ENCODE measurements at places on chromosomes 4 and X.

DNA sequence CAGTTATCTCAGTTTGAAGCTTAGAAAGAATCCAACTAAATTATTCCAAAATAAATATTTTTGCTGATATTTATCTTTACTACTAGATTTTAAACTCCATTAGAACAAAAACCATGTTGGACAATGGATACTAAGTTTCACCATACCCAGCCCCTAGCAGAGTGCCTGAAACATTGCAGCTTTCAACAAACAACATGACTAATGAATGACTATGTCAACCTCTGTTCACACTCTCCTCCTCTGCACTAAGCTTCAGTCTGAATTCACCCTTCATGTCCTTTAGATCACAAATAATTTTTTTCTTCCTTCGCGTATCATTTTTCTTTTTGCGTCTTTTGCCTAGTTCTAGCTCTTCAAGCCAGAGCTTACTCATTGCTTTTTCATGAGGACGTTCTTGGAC is 315.2 kb downstream of the PCDH10 start:
- no peaks in the 10 kb centered on the region for H3K27me3 ChIP-seq
- no peaks in the 10 kb centered on the region for H3K36me3 ChIP-seq
- H3K27ac ChIP-seq = no peak overlapping the region
- no peak for DNase-seq
- H3K4me1 ChIP-seq = no peaks in the 10 kb centered on the region

- no peak overlapping the region for H3K4me3 ChIP-seq
- peaks cover 9% of the 10 kb centered on the region for H3K4me1 ChIP-seq
- peak overlapping the region; percentile 80 for H3K27ac ChIP-seq
- DNase-seq = no peak
Measured at GRCh38 chr4:87506974-87507701, 22.0 kb downstream of the SPARCL1 start.

GRCh38 chr4:172927096-172927814 is 241.4 kb upstream of the GALNT7 start:
- no peaks in the 10 kb centered on the region for H3K4me1 ChIP-seq
- DNase-seq = no peak
- no peaks in the 10 kb centered on the region for H3K27me3 ChIP-seq

- H3K27ac ChIP-seq = no peak overlapping the region
- H3K4me3 ChIP-seq = no peak overlapping the region
- peak; percentile 49 for DNase-seq
- no peaks in the 10 kb centered on the region for H3K27me3 ChIP-seq
- no peaks in the 10 kb centered on the region for H3K36me3 ChIP-seq
Measured at GRCh38 chr4:111400741-111401140, 744.5 kb upstream of the FAM241A start.

- H3K4me3 ChIP-seq = no peak overlapping the region
- H3K27ac ChIP-seq = no peak overlapping the region
- peaks cover 44% of the 10 kb centered on the region for H3K36me3 ChIP-seq
- DNase-seq = no peak
- no peaks in the 10 kb centered on the region for H3K4me1 ChIP-seq
- no peaks in the 10 kb centered on the region for H3K27me3 ChIP-seq
Measured at GRCh38 chrX:48606091-48606490, 8.8 kb downstream of the WDR13 start.

GRCh38 chrX:39574178-39574577 is 523.6 kb downstream of the BCOR start:
- no peak overlapping the region for H3K27ac ChIP-seq
- H3K36me3 ChIP-seq = no peaks in the 10 kb centered on the region
- H3K4me1 ChIP-seq = no peaks in the 10 kb centered on the region
- no peak for DNase-seq
- H3K4me3 ChIP-seq = no peak overlapping the region
- H3K27me3 ChIP-seq = no peaks in the 10 kb centered on the region

DNA sequence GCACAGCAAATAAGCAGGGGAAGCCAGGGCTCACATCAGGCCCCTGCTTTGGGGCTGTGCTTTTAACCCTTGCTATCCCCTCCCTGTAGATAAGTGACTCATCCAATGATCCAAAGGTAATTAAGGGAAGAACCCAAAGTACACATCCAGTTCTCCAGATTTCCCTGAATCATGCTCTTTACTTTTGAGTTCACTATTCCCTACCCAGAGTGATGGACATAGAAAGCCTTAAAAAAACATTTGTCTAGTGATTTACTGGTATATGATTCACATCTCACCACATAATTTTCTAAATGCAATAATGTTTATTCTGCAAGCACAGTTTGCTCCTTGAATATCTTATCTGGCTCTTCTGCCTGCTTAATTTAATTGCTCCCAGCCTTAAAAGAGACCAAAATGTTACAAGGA is 136.2 kb downstream of the PPP3CA start:
- H3K36me3 ChIP-seq = no peaks in the 10 kb centered on the region
- peaks cover 9% of the 10 kb centered on the region for H3K4me1 ChIP-seq
- no peak overlapping the region for H3K27ac ChIP-seq
- no peak overlapping the region for H3K4me3 ChIP-seq

- H3K36me3 ChIP-seq = no peaks in the 10 kb centered on the region
- H3K27ac ChIP-seq = no peak overlapping the region
- H3K27me3 ChIP-seq = no peaks in the 10 kb centered on the region
- H3K4me1 ChIP-seq = peaks cover 6% of the 10 kb centered on the region
- H3K4me3 ChIP-seq = no peak overlapping the region
Measured at GRCh38 chr4:2393353-2394270, 24.8 kb downstream of the ZFYVE28 start.

DNA sequence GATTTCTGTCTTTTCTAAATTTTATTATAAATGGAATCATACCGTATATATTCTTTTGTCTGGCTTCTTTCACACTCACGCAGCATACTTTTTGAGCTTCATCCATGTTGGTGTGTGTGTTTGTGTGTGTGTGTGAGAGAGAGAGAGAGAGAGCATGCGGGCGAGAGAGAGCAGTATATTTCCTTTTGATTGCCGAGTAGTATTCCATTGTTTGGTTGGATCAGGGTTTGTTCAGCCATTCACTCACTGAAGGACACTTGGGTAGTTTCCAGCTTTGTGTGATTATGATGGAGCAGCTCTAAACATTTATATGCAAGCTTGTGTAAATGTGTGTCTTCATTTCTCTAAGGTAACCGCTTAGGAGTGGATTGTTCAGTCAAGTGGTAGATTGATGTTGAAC is 3.1 kb upstream of the L1CAM start:
- peaks cover 40% of the 10 kb centered on the region for H3K27me3 ChIP-seq
- no peaks in the 10 kb centered on the region for H3K36me3 ChIP-seq
- H3K4me3 ChIP-seq = no peak overlapping the region
- no peak overlapping the region for H3K27ac ChIP-seq

GRCh38 chr4:140304346-140304745 is 69.1 kb upstream of the SCOC start:
- no peaks in the 10 kb centered on the region for H3K4me1 ChIP-seq
- H3K36me3 ChIP-seq = no peaks in the 10 kb centered on the region
- DNase-seq = no peak
- no peak overlapping the region for H3K27ac ChIP-seq
- H3K27me3 ChIP-seq = no peaks in the 10 kb centered on the region

- no peak overlapping the region for H3K27ac ChIP-seq
- no peak overlapping the region for H3K4me3 ChIP-seq
- H3K27me3 ChIP-seq = no peaks in the 10 kb centered on the region
- no peak for DNase-seq
- H3K36me3 ChIP-seq = no peaks in the 10 kb centered on the region
- H3K4me1 ChIP-seq = no peaks in the 10 kb centered on the region
Measured at GRCh38 chrX:2395261-2395992, 105.3 kb downstream of the DHRSX start.

DNA sequence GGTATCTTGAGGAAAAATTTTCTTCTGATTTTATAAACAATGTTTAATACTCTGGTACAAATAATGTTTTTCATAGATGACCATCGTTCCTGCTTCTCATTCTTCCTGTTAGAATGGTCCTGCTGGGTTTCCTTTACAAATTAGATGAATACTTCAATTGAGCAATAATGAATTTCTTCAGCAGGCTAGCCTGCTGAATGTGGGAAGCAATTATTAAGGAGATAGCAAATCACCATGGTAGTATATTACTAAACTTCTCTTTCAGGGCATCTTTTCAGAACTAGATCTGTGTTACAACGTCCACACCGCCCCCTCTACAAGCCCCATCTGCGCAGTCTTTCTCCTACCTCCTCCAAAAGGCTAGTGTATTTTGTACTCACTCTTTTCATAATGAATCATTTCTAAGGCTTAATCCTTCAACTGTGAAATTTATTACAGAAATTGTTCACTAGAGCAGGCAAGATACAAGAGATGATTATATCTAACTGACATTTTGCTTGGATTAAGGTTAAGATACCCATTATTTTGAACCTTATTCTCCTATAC is 38.4 kb downstream of the GPRIN3 start:
- no peaks in the 10 kb centered on the region for H3K27me3 ChIP-seq
- no peak overlapping the region for H3K27ac ChIP-seq
- no peak for DNase-seq
- no peaks in the 10 kb centered on the region for H3K36me3 ChIP-seq
- H3K4me1 ChIP-seq = no peaks in the 10 kb centered on the region

DNA sequence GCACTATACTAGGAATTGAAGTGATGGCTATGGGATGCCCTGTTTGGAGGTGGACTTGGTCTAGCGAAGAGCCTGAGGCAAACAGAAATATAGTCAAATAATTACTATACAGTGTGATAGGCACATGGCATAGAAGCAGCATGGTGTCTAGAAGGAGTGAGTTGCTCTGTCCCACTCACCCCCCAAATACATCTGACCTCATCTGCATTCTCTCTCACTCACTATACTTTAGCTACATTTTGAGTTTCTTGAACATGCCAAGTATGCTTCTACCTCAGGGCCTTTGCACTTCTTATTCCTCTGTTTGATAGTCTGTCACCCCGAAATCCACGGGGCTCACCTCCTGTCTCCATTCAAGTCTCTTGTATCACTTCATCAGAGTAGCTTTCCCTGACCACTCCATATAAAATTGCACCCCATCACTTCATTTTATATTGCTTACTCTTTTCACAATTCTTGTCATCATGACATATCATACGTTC is 2.6 kb upstream of the FIP1L1 start:
- H3K4me3 ChIP-seq = no peak overlapping the region
- DNase-seq = no peak
- no peak overlapping the region for H3K27ac ChIP-seq
- no peaks in the 10 kb centered on the region for H3K4me1 ChIP-seq
- H3K27me3 ChIP-seq = peaks cover 13% of the 10 kb centered on the region
- no peaks in the 10 kb centered on the region for H3K36me3 ChIP-seq

DNA sequence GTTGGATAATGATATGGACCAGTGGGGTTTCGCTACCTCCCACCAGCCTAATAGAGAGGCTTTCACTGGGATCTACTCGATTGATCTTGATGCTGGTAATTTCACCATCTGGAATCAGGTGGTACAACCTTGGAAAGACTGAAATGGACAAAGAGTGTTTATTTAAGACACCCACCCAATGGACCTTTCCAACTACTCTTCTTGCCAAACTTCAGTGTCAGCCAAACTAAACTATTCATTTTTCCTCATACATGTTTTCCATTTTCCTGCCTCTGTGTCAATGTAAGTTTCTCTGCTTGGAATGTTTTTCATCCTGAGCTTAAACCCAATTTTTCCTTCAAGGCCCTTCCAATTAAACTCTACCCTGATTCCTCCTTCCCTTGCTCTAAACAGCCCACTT is 92.6 kb downstream of the LNX1 start:
- no peak for DNase-seq
- H3K4me1 ChIP-seq = no peaks in the 10 kb centered on the region
- H3K36me3 ChIP-seq = no peaks in the 10 kb centered on the region

Measured in left lung (tissue), 14 donors.